ENCODE measurements at places on chromosomes 16 and 17.

DNA sequence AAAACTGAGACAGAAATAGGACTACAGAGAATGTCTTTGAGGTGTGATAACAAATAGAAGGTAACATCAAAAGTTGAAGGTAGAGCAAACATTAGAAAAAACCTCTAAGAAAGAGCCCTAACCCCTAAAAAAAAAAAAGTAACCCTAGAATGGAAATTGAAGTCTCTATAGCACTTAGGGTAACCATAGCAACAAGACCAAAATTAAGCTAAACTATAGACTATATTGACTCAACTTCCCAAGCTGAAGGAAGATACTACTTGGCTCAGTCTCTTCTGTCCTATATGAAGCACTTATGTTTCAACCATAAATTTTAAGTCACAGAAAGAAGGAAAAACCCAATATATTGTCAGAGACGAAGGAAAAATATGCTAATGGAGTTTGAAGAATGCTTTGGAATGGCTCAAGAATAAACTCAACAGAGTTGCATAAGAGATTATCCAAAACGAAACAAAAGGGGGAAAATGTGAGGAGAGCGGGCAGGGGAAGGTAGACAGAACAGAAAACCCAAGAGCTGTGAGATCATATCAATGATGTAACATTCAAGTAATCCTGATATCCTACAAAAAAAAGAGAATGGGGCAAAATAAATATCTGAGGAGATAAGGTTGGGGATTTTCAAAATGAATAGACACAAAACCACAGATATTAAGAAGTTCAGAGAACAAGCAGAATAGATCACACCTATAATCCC lies 88.4 kb downstream of the USP32 start:
- no peak for DNase-seq

DNA sequence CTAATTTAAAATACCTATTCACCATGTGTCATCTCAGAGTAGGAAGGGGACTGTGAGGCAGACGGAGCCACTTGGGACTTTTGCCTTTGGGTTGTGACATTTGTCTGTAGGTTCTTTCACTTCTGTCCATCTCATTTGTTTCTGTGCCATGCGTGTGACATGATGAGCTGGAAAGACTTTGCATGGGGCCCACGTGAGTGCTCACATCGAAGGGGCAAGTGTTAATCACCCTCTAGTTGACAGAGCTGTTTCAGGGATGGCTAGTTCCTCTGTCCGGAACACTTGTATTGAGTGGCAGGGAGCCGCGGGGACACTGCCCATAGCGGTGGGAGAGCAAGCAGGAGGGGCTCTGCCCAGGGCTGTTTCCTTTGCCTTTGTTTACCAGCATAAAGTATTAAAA lies 112.0 kb downstream of the RPTOR start:
- no peak for DNase-seq

GRCh38 chr17:354651-355556 lies 2.3 kb upstream of the RPH3AL start:
- no peak for DNase-seq

DNA sequence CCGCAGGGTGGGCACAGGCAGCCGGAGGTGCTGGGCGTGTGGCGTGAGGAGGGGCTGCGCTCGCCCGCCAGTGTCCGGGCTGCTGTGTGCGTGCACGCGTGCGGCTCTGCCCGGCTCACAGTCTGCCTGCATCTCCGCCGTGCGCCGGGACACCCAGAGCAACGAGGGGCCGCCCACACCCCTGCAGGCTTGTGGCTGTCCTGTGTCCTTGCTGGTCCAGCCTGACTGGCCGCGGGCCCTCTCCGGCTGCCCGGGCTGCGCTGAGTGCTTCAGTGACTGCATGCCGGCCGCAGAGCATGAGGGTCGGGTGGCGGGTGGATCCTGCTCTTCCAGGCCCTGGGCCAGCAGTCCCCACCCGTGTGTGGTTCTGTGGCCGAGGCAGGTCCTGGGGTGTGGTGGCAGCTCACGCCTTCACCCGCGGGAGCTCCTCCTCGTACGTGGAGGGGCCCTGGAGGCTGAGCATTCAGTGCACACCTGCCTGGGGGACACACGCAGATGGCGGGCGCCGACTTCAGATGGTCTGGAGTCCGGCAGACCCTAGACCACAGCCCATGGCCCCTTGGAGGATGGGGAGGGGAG lies 12.4 kb downstream of the TPSG1 start:
- DNase-seq: no peak

GRCh38 chr17:52751051-52751450 lies 592.5 kb upstream of the CA10 start:
- no peak for DNase-seq

DNA sequence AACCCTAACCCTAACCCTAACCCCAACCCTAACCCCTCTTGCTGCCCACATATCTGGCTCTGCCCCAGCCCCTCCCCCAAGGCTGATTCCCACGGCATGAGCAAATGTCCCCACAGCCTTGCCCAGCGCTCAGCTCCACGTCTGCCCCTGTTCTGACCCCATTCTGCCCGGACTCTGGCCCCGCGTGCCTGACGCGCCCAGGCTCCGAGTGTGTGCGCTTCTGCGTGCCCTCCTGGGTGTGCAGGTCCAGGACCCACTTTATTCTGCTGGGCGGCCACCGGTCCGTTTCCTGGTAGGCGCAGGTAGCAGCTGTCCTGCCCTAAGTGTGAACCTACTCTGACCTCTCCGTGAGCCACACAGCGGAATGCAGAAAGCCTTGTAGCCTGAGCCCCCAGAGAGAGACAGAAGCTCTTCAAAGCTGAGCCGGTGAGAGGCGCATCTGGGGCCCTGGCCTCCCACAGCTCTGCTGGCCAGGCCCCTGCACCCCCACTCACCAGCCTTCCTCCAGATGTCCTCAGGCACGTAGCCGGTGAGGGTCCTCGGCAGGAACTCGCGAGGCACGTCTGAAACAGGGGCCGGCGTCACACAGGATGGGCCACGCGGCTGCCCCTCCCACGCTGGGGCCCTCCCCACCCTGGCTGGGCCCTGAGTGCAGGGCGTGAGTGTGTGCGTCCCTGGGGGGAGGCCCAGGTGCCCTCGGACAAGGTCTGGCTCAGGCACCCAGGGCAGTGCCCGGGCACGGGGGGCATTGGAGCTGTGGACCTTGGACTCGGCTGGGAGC lies 14.0 kb upstream of the PABPN1L start:
- DNase-seq: no peak

DNA sequence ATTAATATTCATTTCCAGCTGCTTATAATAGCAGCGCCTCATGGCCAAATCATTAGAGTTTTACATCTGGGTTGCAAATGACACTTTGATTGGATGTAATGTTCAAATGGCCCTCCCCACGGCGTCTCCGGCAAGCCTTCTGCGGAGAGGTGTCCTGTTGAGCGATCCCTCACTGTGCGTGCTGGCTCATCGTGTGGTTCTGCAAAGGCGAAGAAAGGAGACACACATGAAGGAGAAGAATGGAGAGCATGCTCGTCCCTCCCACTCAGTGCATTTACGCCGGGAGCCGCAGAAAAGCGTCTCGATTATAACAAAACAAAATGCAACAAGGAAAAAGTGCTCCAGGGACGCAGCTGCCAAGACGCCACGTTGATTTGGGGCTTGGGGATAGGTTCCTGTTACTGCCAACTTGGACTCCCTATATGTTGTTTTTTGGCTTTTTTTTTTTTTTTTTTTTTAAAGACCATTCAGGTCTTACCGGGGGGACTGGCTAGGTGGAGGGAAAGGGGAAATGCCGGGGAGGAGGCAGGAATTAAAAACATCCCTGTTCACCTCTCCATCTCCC lies 117.6 kb downstream of the C16orf78 start:
- no peak for DNase-seq

- no peak for DNase-seq
Observed at GRCh38 chr16:89708481-89708931, 7.0 kb upstream of the SPATA2L start.

DNA sequence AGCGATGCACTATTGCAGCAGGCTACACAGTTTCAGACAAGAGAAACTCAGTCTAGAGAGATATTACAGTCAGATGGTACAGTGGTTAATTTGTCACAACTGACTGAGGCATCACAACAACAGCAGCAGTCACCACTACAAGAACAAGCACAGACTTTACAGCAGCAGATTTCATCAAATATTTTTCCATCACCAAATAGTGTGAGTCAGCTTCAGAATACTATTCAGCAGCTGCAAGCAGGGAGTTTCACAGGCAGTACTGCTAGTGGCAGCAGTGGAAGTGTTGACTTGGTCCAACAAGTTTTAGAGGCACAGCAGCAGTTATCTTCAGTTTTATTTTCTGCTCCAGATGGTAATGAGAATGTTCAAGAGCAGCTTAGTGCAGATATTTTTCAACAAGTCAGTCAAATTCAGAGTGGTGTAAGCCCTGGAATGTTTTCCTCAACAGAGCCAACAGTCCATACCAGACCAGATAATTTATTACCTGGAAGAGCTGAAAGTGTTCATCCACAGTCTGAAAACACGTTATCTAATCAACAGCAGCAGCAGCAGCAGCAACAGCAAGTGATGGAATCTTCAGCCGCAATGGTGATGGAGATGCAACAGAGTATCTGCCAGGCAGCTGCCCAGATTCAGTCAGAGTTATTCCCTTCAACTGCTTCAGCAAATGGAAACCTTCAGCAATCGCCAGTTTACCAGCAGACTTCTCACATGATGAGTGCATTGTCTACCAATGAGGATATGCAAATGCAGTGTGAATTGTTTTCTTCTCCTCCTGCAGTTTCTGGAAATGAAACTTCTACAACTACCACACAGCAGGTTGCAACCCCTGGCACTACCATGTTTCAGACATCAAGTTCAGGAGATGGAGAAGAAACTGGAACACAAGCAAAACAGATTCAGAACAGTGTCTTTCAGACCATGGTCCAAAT lies 34.1 kb downstream of the NQO1 start:
- DNase-seq: no peak

GRCh38 chr17:80781807-80782277 lies 209.8 kb upstream of the CHMP6 start:
- DNase-seq: no peak

- no peak for DNase-seq
Observed at GRCh38 chr17:82985428-82985805, 94.0 kb upstream of the METRNL start.

DNA sequence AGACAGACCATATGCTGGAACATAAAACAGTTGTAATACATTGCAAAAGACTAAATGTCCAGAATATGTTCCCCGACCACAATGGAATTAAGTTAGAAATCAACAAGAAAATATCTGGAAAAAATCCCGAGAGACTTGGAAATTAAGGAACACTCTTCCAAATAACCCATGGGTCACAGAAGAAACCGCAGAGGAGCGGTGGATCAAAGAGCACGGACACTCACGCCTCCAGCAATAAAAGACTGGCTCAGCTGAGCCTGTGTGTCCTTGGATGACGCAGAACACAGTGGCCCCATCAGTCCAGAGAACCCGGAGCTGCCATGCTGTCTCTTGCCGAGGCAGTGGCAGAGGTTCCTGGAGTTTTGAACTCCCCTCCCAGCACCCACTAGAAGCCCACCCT lies 30.9 kb upstream of the FOXF1 start:
- DNase-seq: no peak

- no peak for DNase-seq
Observed at GRCh38 chr17:34436607-34437006, 73.6 kb upstream of the CCL1 start.

GRCh38 chr17:49361129-49361901 lies 735 bp downstream of the ZNF652 start:
- DNase-seq: peak; percentile 30

DNA sequence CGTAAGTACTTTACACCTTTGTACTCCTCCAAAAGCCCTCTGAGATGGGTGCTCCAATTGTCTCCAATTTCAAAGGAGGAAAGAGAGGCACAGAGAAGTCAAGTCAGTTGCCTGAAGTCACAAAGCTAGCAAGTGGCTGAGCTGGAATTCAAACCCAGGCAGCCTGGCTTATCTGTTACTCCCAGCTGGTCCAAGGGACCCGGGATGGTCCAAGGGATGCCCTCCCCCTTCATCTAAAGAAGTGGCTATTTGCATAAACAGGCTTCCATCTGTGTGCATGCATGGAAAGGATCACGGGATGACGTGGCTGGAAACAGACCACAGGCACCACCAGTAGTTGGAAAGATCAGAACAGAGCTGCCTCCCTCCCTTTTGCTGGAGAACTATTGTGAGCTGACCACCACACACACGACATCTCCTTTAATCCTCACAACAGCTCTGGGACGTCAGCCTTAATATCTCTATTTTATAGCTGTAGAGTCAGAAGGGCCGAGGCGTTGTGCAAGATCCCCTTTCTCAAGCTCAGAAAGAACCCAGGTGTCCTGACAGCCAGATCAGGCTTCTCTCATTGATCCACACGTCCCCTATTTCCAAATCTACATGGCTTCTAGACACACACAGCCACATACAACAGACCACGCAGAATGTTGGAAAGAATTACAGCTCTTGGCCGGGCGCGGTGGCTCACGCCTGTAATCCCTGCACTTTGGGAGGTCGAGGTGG lies 10.9 kb upstream of the COL1A1 start:
- DNase-seq: no peak

DNA sequence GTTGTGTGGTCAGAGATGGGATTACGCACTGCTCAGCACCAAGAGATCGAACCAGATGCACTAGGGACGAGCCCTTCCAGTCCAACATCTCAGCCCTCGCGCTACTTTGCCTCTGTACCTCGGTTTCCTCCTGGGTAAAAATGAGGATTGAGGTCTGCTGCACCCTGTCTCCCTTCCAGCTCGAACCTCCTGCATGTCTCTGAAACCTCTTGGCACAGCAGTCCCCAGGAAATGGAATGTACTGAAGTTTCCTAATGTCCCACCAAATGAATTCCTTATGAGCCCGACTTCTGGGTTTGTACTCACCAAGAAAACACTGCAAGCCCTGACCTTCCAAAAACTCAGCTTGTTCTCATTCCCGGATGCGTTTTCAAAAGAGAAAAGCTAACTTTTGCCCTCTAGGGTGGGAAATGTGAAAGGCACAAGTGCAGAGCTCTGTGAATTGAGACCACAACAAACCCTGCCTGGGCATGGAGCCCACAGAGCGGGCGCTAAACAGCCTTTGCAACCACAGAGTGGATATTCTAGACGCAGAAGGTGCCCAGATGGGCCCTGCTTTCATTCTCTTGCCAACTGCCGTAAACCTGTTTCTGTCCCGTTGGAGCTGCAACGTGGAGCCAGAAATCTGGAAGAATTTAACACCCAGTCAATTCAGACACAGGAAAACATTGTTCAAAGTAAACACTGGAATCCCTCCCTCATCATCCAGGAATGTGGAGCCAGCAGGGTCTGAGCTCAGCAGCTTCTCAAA lies 10.3 kb downstream of the CDRT4 start:
- no peak for DNase-seq

DNA sequence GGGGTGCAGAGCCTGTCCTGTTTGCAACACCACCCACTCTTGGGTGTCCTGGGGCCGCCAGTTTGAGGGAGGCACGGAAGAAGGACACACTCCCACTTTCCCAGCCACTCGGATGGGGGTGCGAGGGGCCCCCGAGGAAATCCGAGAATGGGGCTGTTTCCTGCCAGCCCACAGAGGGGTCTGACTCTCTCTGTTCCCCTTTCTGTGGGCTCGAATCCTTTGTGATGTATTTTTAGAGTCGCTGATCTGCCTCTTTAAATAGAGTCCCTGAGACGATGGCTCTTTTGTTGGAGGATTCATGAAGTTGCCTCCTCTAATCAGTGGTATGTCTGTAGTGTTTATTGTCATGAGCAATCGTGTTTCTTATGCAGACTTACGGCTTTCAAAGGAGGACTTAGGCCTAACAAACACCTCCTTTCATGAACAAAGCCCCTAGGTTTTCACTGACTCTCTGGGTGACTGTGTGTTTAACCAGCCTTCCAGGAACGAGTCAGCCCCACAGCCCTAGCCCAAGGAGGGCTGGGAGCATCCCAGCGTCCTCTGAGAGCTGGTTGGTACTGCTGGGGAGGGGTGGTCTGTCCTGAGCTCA lies 29.1 kb downstream of the CIBAR2 start:
- DNase-seq: no peak

Data from NCI-H187 (cell line).